ENCODE measurements at places on chromosomes 6 and 20.

GRCh38 chr6:161152907-161153662 lies 120.8 kb downstream of the AGPAT4 start:
- no peak for DNase-seq

GRCh38 chr20:20295621-20296498 lies 72.0 kb upstream of the INSM1 start:
- DNase-seq = no peak

DNA sequence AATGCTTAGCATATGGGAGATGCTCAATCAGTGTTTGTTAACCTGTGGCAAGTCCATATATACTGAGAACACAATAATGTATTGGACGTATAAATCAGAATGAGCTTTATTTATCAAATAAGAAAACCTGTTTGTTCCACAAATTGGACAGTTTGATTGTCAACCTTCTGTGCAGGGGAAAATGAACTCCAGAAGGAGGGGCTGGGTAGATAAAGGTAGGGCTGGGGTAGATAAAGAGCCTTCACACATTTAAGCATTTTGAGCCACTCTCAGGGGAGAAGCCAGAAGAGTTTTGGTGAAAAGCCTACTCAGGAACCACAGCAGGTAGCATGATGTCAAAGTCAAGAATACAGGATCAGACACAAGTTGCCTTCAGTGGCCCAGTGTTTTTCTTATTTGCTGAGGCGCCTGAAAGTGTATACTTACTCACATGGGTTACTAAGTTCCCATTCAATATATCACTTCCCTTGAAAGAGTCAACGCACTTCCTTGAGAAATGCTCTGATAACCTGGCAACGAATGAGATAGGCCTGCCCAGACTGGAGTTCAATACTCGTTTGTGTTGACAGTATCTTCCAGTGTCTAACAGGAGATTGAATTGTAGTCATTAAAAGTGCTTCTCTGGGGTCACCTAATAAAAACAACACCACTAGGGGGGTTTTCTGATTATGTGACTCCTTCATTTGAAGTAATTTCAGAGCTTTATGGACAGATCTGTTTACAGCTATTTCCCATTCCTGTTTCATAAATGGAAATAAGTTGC lies 263.9 kb upstream of the CITED2 start:
- DNase-seq = no peak

DNA sequence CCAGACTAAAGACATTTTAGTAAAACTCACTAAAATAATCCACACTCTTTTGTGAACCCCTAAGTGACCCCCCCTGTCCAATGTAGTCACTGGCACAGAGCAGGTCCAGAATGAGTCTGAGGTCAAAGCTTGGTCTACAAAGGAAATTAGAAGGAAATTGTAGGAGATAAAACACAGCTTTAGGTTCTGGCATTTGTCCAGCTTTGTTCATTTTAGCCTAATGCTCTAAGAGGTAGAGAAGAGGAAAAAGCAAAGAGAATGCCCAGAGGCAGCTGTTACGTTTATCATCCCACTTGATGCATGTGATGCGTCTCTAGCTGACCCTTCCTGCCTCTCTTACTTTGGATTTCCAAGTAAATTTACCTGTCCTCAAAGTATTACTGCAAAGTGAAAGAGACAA lies 62.5 kb downstream of the CNKSR3 start:
- peak; percentile 25 for DNase-seq

- DNase-seq = no peak
Observed at GRCh38 chr6:65064844-65065243, 642.2 kb downstream of the EYS start.

GRCh38 chr6:206264-206663 lies 86.0 kb upstream of the DUSP22 start:
- DNase-seq = no peak

- peak; percentile 93 for DNase-seq
Observed at GRCh38 chr6:48826901-48827701, 636.0 kb downstream of the MMUT start.

GRCh38 chr20:13268953-13269352 lies 47.9 kb downstream of the ISM1 start:
- no peak for DNase-seq

DNA sequence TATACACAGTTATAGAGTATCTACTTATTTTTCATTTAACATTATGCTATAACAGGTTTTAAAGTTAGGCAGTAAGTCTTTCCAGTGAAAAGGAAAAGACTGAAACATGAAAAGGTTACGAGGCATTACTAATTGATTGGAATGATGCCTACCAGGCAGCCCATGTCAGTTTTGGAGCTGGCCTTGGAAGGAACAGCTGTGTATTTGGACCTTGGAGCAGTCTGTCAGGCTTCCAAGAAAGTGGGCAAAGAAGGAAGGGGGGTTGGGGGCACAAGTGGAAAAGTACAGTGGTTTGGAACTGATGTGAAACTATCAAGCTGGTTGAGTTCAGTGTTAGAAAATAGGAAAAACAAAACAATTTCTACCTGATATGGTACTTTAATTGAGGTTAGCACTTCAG lies 41.7 kb downstream of the SLC16A10 start:
- DNase-seq = no peak

- no peak for DNase-seq
Observed at GRCh38 chr6:70379473-70380013, 33.8 kb upstream of the FAM135A start.

DNA sequence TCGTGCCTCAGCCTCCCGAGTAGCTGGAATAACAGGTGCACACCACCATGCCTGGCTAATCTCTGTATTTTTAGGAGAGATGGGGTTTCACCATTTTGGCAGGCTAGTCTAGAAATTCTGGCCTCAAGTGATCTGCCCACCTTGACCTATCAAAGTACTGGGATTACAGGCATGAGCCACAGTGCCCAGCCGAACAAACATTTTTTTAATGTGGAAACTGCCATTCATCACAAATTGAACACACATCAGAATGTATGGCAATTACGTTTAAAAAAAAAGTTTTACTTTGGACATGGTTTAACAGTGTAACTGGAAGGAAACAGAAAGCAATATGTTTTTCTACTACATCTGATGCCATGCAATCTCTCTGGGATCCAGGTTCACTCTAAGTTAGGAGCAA lies 38.3 kb upstream of the LOC128125822 start:
- DNase-seq = no peak

DNA sequence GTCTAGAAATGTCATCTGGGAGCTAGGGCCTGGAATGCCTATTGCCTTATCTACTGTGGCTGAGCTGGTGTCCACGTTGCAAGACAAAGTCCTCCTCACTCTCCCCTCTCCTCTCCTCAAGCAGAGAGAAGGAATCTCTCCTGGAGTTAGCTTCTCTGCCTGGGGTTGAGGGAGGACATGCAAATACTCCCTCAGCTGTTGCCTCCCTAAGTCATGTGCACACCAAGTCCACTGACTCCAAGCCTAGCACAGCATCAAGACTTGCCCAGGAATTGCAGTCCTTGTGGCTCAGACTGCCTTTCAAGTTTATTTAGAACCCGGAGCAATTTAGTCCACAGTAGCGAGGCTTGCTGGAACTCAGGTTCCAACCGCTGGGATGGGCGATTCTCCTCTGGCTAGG lies 38.0 kb upstream of the SCP2D1 start:
- DNase-seq = no peak

GRCh38 chr20:7257692-7258466 lies 490.4 kb downstream of the BMP2 start:
- DNase-seq = no peak

DNA sequence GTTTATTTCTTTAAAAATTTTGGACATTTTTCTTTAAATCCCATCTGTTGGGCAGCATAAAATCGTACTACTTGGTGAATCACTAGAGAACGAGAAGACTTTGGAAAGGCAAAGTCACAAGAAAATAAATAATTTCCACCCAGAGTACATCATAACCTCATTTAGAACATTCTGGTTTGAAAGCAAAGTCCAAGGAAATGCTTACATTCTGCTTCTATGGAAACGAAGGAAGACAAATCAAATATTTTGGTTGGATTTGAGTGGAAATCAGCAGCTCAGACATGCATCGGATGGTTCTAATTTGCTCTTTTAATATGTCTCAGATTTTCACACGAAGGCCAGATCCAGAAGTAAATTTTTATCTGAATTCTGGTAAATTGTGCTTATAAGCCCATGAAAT lies 60.7 kb upstream of the LTV1 start:
- peak; percentile 37 for DNase-seq

DNA sequence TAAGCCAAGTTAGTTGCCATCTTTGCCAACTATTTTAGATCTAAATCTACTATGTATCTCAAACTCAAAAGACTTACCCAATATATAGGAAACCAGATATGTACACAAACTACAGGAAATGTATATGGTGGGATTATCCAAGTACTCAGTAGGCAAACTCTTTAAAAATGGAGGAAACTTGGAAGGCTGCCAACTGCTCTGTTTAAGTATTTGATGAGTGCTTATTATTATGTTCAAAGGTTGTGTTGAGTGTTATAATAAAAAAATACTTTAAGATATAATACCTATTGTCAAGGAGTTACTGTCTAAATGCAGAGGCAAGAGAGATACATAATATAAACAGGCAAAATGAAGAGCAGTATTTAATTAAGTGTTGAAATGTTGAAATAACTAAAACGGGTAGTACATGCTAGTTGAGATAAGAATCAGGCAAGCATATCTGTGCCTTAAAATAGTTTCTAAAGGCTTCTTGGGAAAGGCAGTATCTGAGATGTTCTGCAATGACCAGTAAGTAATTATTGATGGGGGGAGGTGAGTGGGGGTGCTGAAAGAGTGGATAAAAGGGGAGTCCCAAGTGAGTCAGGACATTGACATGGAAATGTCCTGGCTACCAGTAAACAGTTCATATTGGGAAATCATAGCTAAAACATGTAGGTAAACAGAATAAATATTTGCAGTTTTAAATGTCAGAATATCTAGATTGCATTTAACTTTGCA lies 6.5 kb upstream of the DST start:
- no peak for DNase-seq

- DNase-seq = no peak
Observed at GRCh38 chr6:25137480-25137879, 141.7 kb upstream of the CARMIL1 start.

- peak; percentile 75 for DNase-seq
Observed at GRCh38 chr6:1485678-1486077, 96.3 kb downstream of the FOXF2 start.

GRCh38 chr6:159461998-159462397 lies 231.0 kb downstream of the SOD2 start:
- no peak for DNase-seq

- DNase-seq = peak; percentile 93
Observed at GRCh38 chr6:93419304-93420162, at the start of gene EPHA7. TSS of gene EPHA7 (minus strand) at chr6:93419559. CDS start at chr6:93419341, 218 bp downstream.

DNA sequence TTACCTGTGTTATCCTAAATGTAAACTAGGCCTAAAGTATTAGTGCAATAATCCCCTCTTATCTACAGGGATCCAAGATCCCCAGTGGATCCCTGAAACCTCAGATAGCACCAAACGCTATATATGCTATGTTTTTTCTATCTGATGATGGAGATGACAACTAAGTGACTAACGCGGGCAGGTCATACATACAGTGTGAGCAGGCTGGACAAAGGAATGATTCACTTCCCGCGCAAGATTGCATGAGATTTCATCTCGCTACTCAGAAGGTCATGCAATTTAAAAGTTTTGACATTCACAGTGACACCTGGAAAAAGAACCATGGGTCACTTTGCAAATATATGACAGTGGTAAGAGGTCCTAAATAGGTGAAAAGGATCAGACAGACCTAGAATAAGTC lies 875.9 kb downstream of the HACE1 start:
- no peak for DNase-seq

DNA sequence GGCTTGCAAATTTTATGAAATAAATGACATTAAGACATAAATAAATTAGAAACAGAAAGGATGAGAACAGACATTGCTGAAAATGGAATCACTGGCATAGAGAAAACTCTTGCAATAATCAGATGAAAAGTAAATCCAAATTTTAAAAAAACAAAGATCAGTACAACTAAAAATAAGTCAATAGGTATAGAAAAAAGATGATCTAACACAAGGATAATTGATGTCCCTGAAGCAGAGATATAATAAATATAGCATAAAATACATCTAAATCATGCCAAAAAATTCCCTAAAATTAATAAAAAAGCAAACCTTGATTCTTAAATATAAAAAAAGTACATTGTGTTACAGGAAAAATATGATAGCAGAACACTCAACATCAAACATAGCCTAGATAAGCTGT lies 379.6 kb downstream of the SYNE1 start:
- DNase-seq = no peak

DNA sequence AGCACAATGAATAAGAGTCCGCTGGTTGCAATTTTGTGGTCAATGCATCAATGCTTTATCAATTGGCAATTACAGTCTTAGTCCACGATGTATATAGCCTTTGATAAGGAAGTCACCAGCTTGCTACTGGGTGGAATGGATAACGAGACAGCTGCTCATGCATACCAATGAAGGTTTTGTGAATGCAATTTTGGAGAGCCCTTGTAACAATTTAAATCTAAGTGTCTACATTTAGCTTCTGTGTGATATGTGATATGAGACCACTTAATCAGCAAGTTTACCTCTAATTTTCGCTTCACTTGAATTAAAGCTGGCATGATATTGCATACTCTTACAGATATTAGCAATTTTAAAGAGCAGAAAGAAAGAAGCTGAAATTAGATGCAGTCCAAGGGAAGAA lies 543.9 kb downstream of the RNF144B start:
- DNase-seq = no peak

GRCh38 chr6:146111881-146112450 lies 83.1 kb downstream of the GRM1 start:
- DNase-seq = no peak

DNA sequence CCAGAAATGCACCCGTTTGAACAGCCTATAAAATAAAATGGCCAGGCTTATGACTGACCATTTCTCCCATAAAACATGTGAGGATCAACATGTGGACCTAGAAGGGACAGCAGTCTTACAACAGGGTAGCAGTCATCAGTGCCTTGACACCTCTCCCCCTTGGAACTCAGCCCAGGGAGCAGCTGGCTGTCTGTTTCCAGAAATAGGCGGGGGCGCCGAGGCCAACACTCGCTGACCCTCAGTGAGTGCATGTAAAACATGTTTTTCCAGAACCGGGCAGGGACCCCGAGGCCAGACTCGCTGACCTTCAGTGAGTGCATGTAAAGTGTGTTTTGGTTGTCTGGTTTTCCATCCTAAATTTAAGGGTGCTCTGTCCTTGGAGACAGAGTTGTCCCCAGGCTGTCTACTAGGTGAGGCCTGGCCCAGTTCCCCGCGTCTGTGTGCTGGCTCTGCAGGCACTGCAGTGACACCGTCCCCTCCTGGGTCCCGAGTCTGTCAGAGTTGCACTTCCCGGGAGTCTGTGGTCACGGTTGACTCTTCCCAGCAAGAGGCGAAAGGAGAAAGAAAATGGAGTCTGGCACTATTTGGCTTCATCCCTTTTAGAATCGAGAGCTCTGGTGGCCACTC lies 19.8 kb upstream of the ADRM1 start:
- no peak for DNase-seq

- DNase-seq = peak; percentile 73
Observed at GRCh38 chr6:49326347-49326746, 136.7 kb downstream of the MMUT start.

GRCh38 chr6:2450546-2450945 lies 205.1 kb upstream of the GMDS start:
- DNase-seq = no peak

DNA sequence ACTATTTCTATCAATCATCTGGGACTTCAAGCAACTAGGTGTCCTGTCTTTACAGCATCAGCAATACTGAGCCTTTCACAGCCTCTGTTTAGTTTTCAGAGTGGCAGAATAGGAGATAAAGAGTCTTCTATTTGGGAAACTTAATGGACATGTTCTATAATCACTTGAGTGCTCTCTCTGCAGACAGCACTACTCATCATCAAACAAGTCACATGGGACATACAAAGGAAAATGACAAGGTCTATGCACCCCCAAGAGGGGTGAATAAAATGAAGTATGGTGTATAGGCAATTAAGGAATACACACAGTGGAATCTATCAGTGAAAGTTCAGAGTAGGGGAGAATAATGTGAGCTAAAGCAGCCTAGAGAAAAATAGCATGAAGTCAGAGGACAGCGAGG lies 237.8 kb upstream of the THEMIS start:
- no peak for DNase-seq
